RCC 7860 (cell line): ENCODE measurements at places on chromosomes 4 and X.

GRCh38 chrX:14309431-14309830, 219.9 kb upstream of the GLRA2 start:
- no peak for DNase-seq

DNA sequence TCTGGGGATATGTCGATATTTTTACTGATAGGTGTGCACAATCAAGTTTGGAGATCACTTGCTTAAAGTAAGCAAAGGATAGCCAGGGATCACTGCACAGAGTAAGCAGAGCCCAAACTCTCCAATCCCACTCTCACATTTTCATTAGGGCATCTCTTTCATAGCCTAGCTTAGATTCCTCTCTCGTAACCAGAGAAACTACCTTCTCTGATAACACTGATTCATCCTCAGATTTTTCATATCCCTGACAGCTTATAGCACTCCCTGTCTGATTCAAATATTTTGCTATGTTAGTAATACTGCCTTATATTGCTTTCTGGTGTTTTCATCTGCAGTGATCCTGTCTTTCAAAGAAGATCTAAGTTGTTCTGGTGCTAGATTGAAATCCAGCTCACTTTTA, 123.7 kb downstream of the CBLL2 start:
- no peak for DNase-seq

GRCh38 chrX:124386401-124386800, 40.0 kb downstream of the SH2D1A start:
- no peak for DNase-seq

DNA sequence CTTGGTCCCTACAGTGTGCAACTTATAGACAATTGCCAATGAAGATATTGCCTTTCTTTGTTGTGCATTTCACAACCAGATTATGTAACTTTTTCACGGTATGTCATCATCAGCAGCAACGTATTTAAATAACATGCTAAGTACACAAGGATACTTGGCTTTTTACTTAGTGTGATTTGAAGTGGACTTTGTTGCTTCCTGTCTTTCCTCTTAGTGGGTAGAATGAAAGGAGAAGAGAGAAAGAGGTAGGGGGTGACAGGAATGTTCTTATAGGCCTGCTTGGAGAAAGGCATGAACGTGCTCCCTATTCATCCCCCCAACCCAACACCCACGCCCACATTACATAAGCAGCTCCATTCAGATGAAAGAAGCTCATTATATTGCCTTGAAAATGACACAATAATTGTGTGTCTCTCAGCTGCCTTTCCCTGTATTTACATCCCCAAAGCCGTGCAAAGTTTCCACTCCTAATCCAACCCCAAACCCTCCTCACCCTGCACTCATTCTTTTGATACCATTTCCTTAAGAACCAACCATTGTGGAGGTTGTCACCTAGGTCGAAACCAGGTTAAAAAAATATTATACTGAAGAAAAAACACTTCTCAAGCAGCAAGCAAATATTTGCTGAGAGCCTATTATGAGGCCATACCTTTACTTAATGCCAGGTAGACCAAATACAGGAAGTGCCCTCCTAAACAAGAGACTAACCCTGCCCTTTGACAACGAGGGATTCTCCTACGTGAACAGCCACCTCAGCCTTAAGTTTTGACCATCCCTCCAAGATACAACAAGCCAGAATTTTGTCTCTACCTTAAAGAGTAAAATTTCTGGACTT, 25.2 kb upstream of the GK start:
- no peak for DNase-seq

DNA sequence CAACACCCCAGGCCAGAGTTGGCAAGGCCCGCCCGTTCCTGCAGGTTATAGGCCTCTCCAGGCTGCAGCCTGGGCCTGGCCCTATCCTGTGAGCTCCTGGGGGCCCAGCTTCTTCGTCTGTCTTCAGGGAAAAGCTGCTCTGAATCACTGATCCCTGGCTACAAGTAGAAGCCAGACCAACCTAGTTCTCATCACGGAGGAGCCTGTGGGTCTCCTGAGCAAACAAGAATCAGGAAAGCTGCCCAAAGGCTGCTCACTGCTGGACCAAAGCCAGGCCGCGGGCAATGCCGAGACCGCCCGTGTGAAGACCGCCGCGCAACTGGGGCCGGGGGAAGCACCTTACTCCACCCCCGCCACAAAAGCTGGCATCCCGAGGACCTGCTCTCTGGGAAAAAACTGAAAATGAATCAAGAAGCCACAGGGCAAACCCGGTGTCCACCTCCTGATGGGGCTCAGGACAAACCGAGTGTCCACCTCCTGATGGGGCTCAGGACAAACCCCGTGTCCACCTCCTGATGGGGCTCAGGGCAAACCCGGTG, 12.8 kb downstream of the CTBP1 start:
- DNase-seq, result no peak

- DNase-seq, result no peak
Measured at GRCh38 chr4:172997856-172998255, 170.8 kb upstream of the GALNT7 start.

DNA sequence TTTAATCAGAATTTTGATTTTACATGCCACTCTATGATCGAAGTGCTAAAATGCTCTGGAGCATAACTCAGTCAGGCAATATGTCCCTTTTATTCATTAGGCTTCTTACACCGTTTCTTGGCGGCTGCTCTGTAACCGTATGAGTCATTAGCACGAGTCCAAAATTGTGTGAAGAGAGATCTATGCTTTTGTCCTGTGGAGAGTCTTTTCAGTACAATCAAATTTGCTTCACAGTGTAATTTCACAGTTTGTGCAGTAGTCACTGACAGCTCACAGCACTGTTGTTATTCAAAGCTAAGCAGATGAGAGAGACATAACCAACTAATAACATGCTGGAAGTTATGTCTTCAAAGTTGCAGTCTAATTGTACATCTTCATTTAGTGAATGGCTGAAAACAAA, 167.8 kb downstream of the PCDH10 start:
- DNase-seq, result no peak

DNA sequence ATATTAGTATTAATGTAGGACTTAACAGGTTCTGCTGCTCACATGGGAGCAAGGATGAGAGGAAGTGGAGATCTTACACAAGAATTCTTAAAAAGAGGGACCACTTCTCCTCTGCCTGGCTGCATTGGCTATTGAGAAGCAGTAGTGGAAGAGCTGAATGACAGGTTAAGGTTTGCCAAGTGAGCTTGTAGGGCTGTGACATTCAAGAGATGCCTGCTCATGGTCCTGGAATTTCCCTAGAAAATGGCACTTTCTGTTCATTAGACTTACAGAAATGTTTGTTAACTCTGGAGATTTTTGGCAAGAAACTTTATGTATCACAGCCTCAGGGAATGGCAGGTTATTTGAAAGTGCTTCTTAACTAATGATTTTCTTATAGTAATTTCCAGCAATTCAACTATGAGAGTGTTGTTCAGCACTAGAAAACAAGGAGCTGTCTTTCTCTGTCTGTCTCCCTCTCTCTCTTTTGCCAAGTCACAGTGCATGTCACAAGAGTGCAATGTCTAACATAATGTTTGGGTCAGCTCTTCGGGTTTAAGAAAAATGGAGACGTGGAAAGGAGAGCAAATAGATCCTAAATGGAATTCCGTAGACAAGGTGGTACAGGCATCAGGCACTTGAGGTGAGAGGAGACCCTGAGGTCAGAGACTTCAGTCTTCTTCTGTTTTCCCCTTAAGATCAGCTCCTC, 8.3 kb upstream of the NAP1L5 start:
- no peak for DNase-seq

DNA sequence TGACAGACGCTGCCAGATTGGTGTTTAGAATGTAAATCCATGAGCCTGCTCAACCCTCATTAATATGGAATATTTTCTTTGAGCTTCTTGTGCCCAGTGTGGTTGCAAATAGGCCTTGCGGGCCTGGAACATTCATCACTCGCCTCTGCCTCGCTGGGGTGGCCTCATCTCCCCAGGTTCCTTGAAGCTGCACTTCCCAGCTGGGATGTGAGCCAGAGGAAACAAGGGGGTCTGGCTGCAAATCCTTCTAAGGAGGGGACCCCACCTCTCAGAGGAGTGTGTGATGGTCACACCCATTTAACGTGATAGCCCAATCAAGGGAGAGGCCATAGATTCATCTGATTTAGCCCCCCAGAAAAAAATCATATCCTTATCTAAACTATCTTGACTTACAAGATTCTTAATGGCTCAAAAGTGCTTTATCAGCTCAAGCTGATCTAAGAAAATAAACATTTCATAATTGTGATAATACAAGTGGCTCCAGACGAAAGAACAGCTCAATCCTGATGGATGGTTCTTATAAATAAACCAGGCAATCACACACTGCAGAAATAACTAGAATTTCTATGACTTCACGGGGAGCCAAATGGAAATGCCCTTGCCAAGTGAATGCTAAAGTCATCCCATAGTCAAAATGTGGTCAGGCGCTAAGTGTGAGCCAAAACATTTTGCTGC, 189.9 kb downstream of the PTTG2 start:
- DNase-seq, result no peak

DNA sequence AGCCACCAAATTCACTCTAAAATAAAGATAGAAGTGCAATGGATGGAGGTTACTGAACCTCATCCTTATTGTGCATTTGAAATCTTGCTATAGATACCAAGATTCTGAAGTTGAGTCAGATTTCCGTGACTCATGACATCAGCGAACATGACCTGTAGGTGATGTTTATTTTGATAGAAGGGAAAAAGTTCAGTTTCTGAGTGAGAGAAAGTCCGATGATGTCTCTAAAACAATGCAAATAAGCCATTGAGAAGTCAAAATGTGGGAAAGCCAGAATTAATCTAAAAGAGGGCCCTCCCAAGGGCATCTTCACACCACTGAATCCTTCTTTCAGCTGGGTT, 20.0 kb downstream of the PHOX2B start:
- no peak for DNase-seq

GRCh38 chr4:152431291-152431690, 104.6 kb downstream of the FBXW7 start:
- DNase-seq, result no peak

- DNase-seq, result peak; percentile 5
Measured at GRCh38 chrX:13898603-13899002, 81.7 kb upstream of the GPM6B start.

GRCh38 chr4:83388313-83388676, 53.6 kb upstream of the HPSE start:
- DNase-seq, result no peak

DNA sequence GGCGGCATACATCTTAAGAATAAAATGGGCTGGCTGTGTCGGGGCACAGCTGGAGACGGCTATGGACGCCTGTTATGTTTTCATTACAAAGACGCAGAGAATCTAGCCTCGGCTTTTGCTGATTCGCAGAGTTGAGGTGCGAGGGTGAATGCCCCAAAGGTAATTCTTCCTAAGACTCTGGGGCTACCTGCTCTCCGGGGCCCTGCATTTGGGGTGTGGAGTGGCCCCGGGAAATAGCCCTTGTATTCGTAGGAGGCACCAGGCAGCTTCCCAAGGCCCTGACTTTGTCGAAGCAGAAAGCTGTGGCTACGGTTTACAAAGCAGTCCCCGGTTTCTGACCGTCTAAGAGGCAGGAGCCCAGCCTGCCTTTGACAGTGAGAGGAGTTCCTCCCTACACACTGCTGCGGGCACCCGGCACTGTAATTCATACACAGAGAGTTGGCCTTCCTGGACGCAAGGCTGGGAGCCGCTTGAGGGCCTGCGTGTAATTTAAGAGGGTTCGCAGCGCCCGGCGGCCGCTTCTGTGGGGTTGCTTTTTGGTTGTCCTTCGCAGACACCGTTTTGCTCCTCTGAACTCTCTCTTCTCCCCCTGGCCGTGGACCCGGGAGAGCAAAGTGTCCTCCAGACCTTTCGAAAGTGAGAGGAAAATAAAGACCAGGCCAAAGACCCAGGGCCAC, 1.9 kb downstream of the SHOX start:
- DNase-seq, result no peak

DNA sequence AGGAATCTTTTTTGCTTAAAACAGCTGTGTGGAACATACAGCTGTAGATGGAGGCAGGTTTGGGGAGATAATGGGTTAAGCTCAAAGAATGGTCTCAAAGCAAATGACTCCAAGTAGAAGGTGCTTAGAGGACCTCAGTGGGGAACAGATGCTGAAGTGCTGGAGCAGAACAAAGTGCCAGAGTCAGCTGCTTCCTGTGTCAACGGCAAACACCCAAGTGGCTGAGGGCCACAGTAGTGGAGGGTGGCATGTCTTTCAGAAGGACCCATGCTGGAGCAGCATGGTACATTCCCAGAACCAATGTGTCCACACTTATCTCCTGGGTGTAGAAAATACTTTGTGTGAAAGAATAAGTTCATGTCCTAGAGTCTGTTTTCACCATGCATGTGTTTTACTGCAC, 197.5 kb downstream of the CCNG2 start:
- DNase-seq, result no peak

DNA sequence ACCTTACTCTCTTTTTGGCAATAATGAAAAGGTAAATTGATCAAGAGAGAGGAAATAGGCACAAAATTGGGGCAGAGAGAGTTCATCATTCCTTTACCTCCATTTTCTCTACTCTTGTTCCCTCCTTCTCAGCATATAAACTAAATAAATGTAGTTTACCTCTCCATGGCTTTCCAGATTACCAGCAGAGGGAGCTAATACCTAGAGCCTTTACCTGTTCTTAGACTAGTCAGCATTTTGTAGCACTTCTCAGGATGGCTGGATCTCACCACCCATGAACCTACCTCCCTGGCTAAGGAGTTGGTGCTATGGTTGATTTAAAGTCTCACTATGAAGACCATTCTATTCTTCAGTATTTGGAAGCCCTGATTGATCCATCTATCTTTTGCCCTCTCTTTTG, 15.7 kb downstream of the OFD1 start:
- peak; percentile 49 for DNase-seq

DNA sequence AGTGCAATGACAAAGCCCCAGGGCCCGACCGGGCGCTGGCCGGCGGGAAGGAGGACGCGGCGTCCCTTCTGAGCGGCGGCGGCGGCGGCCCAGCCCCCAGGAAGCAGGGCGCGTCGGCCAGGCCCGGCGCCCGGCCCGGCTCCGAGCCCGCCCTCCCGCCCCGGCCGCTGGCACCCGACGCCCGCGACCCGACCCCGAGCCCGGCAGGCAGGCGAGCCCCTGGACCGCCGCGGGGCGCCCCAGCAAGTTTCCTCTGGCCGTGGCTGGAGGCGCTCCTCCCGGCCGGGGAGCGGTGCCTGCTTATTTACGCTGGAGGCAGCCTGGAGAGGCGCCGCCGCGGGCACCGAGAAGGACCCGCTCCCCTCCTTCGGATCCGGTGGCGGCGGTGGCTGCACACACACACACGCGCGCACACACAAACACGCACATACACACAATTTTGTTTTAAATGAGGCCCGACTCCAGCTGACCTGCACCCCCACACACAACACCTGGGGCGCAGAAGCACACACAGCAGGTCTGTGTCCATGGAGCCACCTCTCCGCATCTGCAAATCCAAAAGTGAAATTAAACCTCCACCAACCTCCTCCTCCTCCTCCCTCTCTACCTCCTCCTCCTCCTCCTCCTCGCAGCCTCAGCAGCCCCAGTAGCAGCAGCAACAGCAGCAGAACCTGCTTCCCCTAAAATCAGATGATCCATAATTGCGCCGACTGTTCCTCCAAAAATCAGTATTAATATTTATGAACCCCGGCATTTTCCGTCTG, 669 bp downstream of the IRF2 start:
- DNase-seq, result no peak

GRCh38 chrX:153967536-153968224, 3.9 kb downstream of the HCFC1 start:
- no peak for DNase-seq
